ENCODE measurements at places on chromosomes 11 and 22.

- DNase-seq: no peak
These were observed 121.6 kb downstream of the KIRREL3 start for GRCh38 chr11:126878913-126879482.

- DNase-seq: no peak
These were observed 53.3 kb downstream of the IGLL1 start for GRCh38 chr22:23526596-23527316.

DNA sequence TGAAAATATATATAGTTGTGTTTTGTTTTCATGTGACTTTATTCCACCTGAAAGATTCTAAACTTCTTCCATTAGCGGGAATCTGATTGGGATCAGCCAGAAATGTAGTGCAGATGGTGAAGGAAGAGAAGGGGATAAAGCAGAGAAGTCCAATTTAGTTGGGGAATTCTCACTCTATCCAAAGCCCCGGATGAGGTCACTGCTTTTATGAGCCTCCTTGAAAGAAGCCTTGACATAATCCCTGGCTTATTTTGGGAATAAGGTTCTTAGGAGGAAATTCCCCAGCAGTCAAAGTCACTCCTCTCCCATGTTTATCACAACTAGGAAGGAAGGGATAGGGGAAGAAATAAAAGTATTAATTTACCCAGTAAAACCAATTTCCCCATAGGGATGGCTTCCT, 41.1 kb downstream of the OSBP start:
- no peak for DNase-seq

DNA sequence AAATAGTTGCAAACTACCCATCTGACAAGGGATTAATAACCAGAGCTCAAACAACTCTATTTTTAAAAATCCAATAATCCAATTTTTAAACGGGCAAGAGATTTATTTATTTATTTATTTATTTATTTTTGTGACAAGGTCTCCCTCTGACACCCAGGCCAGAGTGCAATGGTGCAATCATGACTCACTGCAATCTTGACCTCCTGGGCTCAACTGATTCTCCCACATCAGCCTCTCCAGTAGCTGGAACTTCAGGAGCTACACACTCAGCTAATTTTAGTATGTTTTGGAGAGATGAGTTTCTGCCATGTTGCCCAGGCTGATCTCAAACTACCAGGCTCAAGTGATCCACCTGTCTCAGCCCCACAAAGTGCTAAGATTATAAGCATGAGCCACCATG, 267.2 kb upstream of the BLID start:
- DNase-seq: no peak

GRCh38 chr11:124732230-124732629, 7.5 kb upstream of the NRGN start:
- DNase-seq: no peak
